Activated T-helper 1 cell treated with anti-CD3 and anti-CD28 coated beads, Interleukin-12 subunit alpha, Interleukin-12 subunit beta, Interleukin-2, Interleukin-4 antibody, amounts not matched to agents 30 ng/mL and 10 ng/mL and 1 ng/mL, durations not matched to agents 14 hours and 24 hours and 36 hours (primary cell): ENCODE measurements at places on chromosomes 11 and 22.

- no peak for DNase-seq
Measured at GRCh38 chr11:69878144-69878883, 59.1 kb upstream of the FGF3 start.

- DNase-seq = no peak
Measured at GRCh38 chr11:100890789-100891188, 203.7 kb downstream of the ARHGAP42 start.

DNA sequence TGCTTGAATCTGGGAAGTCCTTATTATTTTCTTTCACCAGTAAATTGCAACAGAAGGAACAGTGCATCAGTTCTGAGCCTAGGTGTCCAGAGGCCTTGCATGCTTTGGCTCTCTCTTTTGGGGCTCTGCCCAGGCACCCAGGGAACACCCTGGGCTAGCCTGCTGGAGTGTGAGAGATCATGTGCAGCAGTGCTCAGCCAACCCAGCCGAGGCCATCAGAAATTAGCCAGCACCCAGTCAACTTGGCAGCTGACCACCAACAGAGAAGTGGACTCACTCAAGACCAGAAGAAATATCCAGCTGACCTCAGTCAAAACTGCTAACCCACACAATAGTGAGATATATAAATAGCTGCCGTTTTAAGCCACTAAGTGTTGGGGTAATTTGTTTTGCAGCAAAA lies 11.2 kb upstream of the P4HA3 start:
- DNase-seq = no peak

- DNase-seq = peak; percentile 28
Measured at GRCh38 chr11:33829430-33830141, 55.3 kb upstream of the FBXO3 start.

- DNase-seq = no peak
Measured at GRCh38 chr11:121499405-121499804, 46.6 kb upstream of the SORL1-AS1 start.

DNA sequence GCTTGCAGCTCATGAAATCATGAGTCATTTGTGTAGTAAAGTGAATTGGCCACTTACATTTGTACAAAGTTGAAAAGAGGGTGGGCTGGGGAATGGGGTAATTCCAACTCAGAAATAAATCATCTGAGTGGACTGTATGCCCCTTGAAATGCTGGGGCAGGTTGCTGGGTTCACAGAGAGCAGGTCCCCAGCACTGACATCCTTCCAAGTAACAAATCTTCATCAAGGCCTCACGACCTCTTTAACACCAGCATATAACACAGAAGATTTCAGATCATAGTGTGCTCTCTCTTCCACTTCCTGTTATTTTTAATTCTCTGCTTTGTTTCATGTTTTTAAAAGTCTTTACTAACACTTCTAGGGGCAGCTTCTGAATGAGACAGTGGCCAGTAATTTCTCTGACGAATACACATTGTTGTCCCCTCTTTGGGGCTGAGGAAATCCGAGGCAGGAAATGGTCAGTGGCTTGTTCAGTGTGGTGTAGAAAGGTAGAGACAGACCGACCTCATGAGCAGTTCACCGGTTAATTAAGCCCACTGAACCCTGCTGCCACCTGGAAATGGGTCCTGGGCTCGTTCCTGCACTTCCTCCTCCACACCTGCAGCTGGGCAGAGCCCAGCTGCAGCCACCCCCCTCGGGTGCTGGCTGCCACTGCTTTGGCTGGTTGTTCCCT lies 127.7 kb downstream of the MAML2 start:
- no peak for DNase-seq

- DNase-seq = no peak
Measured at GRCh38 chr11:36073411-36074203, 129.7 kb downstream of the LDLRAD3 start.

DNA sequence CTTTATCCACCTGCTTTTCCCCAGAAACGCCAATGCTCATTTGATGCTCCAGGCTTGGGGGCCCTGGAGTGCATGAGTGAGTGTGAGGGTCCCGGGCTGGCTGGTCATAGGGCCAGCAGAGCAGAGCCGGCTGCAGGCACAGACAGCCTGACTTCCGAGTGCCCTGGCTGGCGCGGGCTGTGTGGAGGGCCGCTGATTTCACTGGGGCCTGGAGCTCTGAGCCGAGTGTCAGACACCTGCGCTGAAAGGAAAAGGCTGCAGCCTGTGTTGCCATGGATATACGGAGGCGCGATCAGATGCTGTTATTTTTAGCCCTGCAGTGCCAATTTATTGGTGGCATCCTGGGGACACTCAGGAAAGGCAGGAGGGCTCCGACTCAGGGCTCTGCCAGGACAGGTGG lies 87.6 kb downstream of the ST3GAL4 start:
- DNase-seq = no peak

DNA sequence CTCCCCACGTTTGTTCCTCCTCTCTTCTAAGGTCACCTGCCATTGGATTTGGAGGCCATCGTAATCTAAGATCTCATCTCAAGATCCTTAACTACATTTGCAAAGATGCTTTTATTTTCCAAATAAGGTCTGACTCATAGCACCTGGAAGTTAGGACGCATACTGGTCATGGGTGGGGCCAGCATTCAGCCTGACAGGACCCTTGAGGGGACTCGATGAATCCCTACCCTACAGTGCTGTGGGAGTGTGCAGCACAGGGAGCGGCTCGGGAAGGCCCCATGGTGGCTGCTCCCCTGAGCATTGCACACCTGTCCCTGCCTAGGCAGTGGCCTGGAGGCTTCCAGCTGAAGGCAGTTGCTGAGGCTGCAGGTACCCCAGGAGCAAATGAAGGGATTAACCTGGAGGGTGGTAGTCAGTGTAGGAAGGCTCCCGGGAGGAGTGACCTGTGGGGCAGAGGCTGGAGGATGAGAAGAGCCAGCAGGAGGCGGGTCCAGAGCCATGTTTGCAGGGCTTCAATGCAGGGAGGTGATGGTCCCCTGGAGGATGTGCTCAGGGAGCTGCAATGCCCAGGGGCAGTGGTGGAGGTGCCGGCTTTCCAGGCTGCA lies 362.2 kb downstream of the CTTN start:
- no peak for DNase-seq

DNA sequence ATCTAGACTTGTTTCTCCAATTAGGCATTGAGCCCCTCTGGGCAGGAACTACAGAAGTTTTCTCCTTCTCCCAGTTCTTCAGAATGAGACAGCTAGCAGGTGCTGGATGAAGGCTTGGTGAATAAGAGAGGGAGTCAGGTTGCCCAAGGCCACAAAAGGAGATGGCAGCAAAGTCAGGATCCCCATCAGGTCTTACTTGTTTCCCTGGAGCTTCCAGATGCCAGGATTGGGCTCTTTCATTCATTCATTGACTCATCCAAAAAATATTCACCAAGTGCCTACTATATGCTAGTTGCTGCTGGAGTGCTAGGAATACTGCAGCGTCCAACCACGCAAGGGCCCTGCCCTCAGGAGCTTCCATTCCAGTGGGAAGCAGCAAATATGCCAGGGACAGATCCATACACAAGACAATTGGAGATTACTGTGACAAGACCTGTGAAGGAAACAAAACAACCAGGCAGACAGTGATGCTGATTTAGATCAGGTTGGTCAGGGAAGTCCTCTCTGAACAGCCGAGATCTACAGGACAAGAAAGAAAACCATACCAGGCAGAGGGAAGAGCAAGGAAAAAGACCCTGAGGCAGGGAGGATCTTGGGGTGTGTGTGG lies 24.6 kb upstream of the LMO1 start:
- no peak for DNase-seq

GRCh38 chr11:6202041-6202440 lies 3.0 kb downstream of the OR52W1 start:
- DNase-seq = no peak

- no peak for DNase-seq
Measured at GRCh38 chr11:46342239-46342638, 5.0 kb upstream of the DGKZ start.

DNA sequence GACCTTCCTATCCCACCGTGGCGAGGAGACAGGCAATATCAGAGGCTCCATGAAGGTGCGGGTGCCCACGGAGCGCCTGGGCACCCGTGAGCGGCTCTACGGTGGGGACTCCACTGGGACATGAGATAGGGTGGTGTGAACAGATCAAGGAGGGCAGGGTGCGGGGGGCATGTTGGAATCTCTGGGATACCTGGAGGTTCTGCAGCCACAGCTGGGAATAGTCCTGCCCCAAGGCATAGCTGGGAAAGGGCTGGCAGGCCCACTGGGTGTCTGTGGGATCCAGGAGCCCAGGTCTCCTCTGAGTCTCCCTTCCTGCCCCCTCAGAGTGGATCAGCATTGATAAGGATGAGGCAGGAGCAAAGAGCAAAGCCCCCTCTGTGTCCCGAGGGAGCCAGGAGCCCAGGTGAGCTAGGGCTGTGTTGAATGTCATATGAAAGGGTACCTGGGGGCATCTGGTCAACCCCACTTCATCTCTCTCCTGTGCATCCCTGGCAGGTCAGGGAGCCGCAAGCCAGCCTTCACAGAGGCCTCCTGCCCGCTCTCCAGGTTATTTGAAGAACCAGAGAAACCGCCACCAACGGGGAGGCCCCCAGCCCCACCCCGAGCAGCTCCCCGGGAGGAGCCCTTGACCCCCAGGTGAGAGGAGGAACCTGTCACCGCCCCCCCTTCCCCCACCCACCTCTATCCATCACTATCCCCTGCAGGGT lies 8.5 kb downstream of the PHOX2A start:
- no peak for DNase-seq

GRCh38 chr11:2196970-2197770 lies 25.6 kb upstream of the TH start:
- peak; percentile 55 for DNase-seq

DNA sequence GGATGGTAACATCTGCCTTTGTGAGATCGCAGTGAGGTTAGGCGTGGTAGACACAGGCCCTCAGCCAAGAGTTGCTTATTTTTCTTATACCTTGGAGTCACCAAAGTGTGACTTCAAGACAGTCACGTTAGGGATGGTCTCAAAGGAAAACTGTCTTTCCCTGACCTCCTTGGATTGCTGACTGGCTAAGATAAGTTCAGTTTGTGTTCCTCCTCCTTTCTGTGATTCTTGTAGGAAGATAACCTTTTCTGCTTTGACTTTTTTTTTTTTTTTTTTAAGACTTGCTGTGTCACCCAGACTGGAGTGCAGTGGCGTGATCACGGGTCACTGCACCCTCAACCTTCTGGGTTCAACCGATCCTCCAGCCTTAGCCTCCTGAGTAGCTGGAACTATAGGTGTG lies 23.1 kb downstream of the TAB1 start:
- no peak for DNase-seq

DNA sequence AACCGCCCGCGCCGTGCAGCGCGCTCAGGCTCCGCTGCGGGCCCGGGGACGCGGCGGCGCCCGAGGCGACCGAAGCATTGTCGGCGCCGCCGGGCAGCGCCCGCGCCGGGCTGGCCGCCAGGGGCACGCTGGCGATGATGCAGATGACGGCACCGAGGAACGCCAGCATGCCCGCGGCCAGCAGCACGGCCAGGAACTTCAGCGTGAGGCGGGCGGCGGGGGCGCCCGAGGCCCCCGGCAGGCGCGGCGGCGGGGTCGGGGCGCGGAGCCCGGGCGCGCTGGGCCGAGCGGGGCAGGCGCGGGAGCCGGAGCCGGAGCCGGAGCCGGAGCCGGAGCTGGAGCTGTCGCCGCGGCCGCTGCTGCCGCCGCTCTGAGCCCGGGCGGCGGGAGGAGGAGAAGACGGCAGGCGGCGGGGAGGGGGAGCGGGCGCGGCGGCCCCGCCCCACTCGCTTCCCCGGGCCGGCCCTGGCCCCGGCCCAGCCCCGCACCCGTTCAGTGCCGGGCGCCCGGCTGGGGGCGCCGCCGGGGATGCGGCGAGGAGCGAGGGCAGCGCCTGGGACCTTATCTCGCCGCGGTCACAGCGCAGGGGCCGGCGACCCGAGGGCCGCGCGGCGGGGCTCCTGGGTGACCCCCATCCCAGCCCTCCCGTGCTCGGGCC lies at the start of gene NPTXR:
NPTXR (minus strand) TSS at position 372 of the 658 bp plus-strand sequence.
- no peak for DNase-seq

- no peak for DNase-seq
Measured at GRCh38 chr22:39248254-39248653, 3.5 kb upstream of the PDGFB start.

DNA sequence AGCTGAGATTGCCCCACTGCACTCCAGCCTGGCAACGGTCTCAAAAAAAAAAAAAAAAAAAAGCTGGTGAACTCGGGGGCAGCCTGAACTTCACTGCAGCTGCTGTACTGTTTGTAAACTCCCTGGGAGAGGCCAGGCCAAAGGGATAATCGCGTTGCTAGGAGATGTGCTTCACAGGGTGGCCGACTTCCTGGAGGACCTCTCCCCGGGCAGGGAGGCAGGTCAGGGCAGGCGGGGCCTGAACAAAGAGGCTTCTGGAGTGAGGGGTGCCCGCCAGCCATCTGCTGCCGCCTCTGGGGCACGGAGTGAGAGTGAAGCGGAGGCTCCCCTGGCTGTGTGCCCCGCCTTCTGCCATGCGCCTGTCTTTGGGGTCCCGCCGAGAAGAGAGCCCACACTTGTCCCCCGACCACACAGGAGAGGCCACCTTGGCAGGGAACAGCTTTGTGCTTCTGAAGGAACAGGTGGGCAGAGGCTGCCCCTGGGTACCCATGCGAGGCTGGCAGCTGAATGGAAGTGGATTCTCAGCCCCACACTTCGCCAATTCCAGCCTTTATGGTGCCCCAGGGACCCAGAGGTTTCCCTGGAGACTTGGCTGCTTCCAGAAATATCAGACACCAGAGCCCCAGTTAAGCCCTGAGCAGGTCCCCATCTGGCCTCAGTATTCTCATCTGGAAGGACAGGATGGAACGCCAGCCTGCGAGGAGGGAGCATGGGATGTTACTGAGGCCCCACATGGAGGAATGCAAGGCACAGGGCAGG lies 29.6 kb downstream of the TMEM184B start:
- no peak for DNase-seq

DNA sequence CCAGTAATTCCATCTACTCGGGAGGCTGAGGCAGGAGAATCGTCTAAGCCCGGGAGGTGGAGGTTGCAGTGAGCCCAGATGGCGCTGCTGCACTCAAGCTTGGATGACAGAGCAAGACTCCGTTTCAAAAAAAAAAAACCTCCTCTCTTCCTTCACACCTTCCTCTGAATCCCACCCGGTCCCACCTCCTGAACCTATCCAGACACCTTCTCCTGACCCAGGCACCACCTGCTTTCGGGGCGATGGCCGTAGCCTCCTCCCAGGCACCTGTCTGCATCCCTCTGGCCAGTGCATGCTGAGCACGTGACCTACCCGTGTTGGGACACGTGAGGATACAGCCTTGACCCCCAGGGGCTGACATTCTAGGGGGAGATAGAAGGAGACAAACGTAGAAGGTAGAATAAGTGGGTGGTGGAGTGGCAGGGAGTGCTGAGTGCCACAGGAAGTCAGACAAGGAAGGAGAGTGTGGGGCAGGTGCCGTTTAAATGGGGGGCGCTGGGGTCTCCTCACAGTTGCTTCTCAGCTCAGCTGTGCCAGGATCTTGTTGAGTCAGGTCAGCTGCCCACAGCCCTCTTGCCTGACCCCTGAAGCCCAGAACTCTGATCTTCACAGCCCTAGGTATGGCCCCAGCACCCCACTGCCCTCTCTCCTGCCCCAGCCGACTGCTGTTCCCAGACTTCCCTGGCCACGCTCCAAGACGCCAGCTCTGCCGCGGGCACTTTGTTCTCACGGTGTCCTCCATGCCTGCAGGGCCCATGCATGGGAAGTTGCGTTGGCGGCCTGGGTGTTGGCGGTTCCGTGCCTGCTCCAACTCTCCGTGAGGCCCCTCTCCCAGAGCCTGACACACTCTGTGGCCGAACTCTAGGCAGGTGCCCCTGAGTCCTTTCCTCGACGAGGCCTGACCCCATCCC lies 1.2 kb upstream of the MIOX start:
- DNase-seq = no peak

- DNase-seq = no peak
Measured at GRCh38 chr11:100706179-100706578, 19.1 kb downstream of the ARHGAP42 start.
